Fibroblast of lung (primary cell): ENCODE measurements at places on chromosomes 2 and 18. TPM values are rescaled to one million over a fixed set of nuclear protein-coding genes. Genes with fewer than 3 reads are reported as not detected.

SCN9A gene
- total RNA-seq = 58.6 and 105 TPM in 2 replicates

- no peaks in the 10 kb centered on the region for H3K36me3 ChIP-seq
- no peak overlapping the region for H3K4me3 ChIP-seq
- H3K27me3 ChIP-seq = no peaks in the 10 kb centered on the region
- no peaks in the 10 kb centered on the region for H3K4me1 ChIP-seq
- no peak overlapping the region for H3K27ac ChIP-seq
These were observed 18.1 kb downstream of the ZAP70 start for GRCh38 chr2:97731274-97732020.

DNA sequence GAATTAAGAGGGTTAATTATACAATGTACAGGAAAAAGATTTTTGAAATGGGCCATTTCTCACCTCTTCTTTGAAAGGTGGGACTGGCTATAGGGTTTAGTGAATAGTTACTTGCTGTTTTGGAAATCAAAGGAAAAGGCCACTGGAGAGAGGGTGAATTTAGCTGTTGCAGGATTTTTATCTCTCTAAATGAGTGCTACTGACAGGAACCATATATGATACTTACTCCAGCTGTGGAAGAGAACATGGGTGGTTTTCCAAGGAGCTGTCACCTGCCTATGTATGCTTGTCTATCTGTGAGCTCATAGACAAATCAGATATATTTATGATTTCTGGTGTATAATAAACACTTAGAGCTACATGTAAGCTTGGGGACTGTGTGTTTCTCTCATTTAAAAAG lies 430.4 kb downstream of the MTX2 start:
- no peaks in the 10 kb centered on the region for H3K27me3 ChIP-seq
- no peaks in the 10 kb centered on the region for H3K4me1 ChIP-seq
- no peaks in the 10 kb centered on the region for H3K36me3 ChIP-seq
- no peak overlapping the region for H3K4me3 ChIP-seq
- no peak overlapping the region for H3K27ac ChIP-seq
- no peak for DNase-seq

DNA sequence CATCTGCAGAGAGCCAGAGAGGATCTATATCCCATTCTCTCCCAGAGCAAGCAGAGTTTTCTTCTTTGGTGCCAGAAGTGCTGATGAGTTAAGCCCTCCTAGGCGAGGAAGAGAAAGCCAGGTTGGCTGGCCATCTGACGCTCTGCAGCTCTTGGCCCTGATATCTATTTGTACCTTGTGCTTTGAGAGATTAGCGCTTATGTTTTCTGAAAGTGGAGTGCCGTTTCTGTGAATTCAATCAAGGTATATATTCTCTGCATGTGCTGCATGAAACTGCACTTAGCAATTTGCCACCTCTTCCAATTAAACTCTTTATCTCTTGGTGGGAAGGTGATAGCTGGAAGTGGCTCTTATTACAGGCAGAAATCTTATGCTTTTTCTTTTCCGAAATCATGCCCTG lies 177.5 kb downstream of the LPIN1 start:
- no peak overlapping the region for H3K4me3 ChIP-seq
- no peaks in the 10 kb centered on the region for H3K27me3 ChIP-seq

MBP gene
- total RNA-seq = 3.6 and 7.2 TPM in 2 replicates

DNA sequence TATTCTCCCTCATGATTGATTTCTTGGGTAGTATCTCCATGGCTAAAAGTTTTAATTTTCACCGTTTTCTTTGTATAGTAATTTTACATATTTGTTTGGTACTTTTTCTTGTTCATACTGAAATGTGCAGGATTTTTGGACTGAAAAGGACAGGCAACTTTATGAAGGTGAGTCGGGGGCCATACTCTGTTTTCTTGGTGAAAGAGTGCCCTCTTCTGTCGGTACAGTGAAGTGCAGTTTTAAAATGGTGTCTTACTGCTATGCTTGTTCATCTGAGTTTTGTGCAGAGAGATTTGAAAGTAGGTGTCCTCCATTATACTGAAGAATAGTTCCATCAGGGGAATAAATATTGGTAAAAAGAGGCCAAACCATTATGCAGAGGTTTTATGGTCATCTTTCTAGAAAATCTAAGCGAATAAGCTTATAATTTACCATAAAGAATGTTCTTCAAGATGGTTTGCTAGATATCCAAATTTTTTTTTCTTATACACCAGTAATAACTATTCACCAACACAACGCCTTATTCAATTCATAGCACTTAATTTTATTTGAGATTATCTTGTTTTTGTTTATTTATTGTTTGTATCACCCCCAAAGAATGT lies 8.7 kb upstream of the SERPINB13 start:
- peak; percentile 8 for DNase-seq
- no peaks in the 10 kb centered on the region for H3K27me3 ChIP-seq
- H3K27ac ChIP-seq = no peak overlapping the region
- no peaks in the 10 kb centered on the region for H3K4me1 ChIP-seq
- H3K4me3 ChIP-seq = no peak overlapping the region

- H3K27ac ChIP-seq = no peak overlapping the region
- no peaks in the 10 kb centered on the region for H3K36me3 ChIP-seq
- H3K4me1 ChIP-seq = no peaks in the 10 kb centered on the region
- no peak overlapping the region for H3K4me3 ChIP-seq
- no peaks in the 10 kb centered on the region for H3K27me3 ChIP-seq
- no peak for DNase-seq
These were observed 128.0 kb downstream of the ASB1 start for GRCh38 chr2:238554468-238555315.

GRCh38 chr2:240523451-240524281 lies 34.1 kb downstream of the ANKMY1 start:
- peaks cover 3% of the 10 kb centered on the region for H3K4me1 ChIP-seq
- H3K27me3 ChIP-seq = peaks cover 2% of the 10 kb centered on the region
- H3K36me3 ChIP-seq = no peaks in the 10 kb centered on the region
- H3K27ac ChIP-seq = no peak overlapping the region
- no peak for DNase-seq
- no peak overlapping the region for H3K4me3 ChIP-seq

GRCh38 chr2:171703574-171704347 lies 16.5 kb downstream of the DYNC1I2 start:
- H3K4me1 ChIP-seq = peaks cover 5% of the 10 kb centered on the region
- no peaks in the 10 kb centered on the region for H3K27me3 ChIP-seq
- no peaks in the 10 kb centered on the region for H3K36me3 ChIP-seq
- DNase-seq = peak; percentile 59

- H3K27me3 ChIP-seq = no peaks in the 10 kb centered on the region
- H3K27ac ChIP-seq = no peak overlapping the region
- no peak for DNase-seq
- H3K4me3 ChIP-seq = no peak overlapping the region
- peaks cover 3% of the 10 kb centered on the region for H3K4me1 ChIP-seq
- peaks cover 4% of the 10 kb centered on the region for H3K36me3 ChIP-seq
These were observed 21.5 kb upstream of the CDKL4 start for GRCh38 chr2:39265315-39265714.

GRCh38 chr2:162521871-162522650 lies 178.1 kb downstream of the GCA start:
- DNase-seq = no peak
- no peaks in the 10 kb centered on the region for H3K27me3 ChIP-seq
- no peaks in the 10 kb centered on the region for H3K4me1 ChIP-seq
- no peak overlapping the region for H3K4me3 ChIP-seq
- H3K27ac ChIP-seq = no peak overlapping the region
- H3K36me3 ChIP-seq = no peaks in the 10 kb centered on the region

DNA sequence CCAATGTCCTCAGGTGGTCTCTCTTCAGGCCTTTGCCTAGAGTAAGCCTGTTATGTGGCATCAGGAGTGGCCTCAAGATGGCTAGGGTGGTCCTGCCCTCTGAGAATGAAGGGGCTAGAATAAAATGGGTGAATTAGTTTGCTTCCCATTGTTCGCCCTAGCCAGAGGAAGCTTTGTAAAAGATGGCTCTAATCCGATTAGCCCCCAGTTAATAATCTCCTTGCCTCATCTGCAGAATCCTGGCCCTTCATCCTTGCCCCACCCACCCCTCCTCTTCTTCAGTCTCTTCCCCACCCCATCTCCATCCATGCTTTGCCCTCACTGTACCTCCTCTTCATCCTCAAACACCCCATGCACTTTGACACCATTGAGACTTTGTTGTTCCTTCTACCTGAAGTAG lies 57.4 kb upstream of the LGALSL start:
- H3K27ac ChIP-seq = no peak overlapping the region
- peaks cover 2% of the 10 kb centered on the region for H3K4me1 ChIP-seq
- H3K36me3 ChIP-seq = no peaks in the 10 kb centered on the region
- H3K27me3 ChIP-seq = peaks cover 6% of the 10 kb centered on the region
- no peak overlapping the region for H3K4me3 ChIP-seq
- DNase-seq = no peak

DNA sequence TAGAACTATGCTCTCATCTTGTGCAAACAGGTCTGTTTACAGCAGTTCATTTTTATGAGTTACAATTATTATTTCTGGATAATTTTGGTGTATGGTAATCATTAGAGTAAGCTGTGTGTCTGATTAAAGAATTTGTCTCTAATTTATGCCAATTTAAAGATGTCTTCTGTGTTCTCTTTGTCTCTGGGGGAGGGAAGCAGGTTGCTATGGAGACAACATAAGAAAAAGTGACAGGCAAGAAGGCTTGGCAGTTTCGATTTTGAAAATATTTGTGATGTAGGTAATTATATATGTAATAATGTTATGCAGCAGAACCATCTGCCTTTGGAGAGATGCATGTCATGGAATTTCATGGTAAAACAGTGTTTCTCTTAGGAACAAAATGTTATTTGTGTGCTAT lies 78.2 kb downstream of the SH3RF3 start:
- no peaks in the 10 kb centered on the region for H3K27me3 ChIP-seq
- H3K27ac ChIP-seq = no peak overlapping the region
- peaks cover 23% of the 10 kb centered on the region for H3K4me1 ChIP-seq
- DNase-seq = no peak

GRCh38 chr2:67445652-67446268 lies 48.6 kb downstream of the ETAA1 start:
- no peak overlapping the region for H3K27ac ChIP-seq
- peaks cover 4% of the 10 kb centered on the region for H3K4me1 ChIP-seq
- no peak overlapping the region for H3K4me3 ChIP-seq
- DNase-seq = no peak
- no peaks in the 10 kb centered on the region for H3K36me3 ChIP-seq

- no peak overlapping the region for H3K4me3 ChIP-seq
- H3K4me1 ChIP-seq = peaks cover 23% of the 10 kb centered on the region
These were observed 111.5 kb upstream of the SH3BP4 start for GRCh38 chr2:234840336-234840735.

DNA sequence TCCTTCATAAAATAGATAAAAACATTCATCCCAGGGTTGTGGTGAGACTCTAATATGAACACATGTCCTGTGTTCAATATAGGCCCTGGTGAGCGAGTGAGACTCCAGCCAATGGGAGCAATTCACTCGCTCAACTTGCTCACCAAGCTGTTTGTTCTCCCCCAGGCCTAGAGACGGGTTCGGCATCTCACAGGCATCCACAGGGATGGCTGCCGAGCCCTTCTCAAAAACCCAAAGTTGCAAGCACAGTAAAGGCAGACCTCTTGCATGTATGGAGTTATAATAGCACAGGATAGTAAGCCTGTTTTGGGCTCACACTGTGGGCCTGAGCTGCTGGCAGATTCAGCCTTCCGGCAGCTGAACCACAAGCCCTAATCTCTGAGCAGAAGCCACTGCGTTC lies 15.7 kb downstream of the PARD6G start:
- H3K4me1 ChIP-seq = no peaks in the 10 kb centered on the region
- no peaks in the 10 kb centered on the region for H3K36me3 ChIP-seq
- no peaks in the 10 kb centered on the region for H3K27me3 ChIP-seq
- H3K27ac ChIP-seq = no peak overlapping the region
- no peak overlapping the region for H3K4me3 ChIP-seq
- no peak for DNase-seq

- peaks cover 29% of the 10 kb centered on the region for H3K27me3 ChIP-seq
- DNase-seq = no peak
- H3K4me3 ChIP-seq = no peak overlapping the region
- H3K27ac ChIP-seq = no peak overlapping the region
- no peaks in the 10 kb centered on the region for H3K4me1 ChIP-seq
These were observed 4.1 kb upstream of the LYPD6B start for GRCh38 chr2:149034406-149034805.
